D341Med (cell line): ENCODE measurements at places on chromosomes 6 and 20.

- no peak for DNase-seq
Observed at GRCh38 chr6:136405420-136406029, 115.9 kb upstream of the BCLAF1 start.

DNA sequence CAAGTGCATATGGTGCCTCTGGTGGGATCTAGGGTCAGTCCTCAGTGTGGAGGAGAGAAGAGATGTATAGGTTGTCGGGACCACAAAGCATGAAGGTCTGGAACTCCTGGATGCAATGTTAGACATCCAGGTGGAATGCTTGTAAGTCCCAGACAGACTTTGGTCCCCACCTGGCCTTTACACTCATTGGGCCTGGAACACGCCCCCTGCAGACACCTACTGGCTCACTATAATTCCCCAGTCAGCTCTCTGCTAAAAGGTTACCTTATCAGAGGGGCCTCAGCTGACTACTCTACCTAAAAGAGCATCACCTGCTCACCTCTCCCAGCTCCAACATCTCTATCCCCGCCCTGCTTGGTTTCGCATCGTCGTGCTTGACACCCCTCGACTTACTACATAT, 41.7 kb upstream of the SIRPA start:
- no peak for DNase-seq

DNA sequence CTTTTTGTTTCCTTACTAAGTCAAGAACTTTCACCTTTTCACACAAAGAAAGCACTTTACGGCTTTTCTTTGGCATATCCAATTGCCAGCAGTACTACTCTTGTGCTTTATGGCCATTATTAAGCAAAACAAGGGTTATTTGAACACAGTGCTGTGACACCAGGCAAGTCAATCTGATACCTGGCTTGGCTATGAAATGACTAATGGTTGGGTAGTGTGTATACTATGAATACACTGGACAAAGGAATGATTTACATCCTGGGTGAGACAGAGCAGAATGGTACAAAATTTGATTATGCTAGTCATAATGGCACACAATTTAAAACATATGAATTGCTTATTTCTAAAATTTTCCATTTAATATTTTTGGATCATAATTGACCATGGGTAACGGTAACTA, 22.1 kb upstream of the ADGRF1 start:
- no peak for DNase-seq

DNA sequence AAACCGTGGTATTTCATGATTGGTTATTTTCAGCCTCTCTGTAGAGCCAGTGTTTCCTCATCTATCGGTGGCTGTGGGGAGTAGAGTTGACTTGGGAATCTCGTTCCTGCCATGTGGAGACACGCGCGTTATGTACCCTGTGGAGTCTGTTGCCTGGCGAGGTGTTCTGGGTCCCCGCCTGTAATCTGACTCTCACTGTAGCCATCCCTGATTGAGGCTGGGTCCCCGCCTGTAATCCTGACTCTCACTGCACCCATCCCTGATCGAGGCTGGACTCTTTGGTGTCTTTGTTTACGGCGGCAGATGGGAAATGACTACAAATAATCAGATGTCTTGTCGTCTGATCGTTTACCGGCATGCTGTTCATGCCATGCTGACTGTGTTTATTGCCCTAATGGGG, 153.9 kb downstream of the DTNBP1 start:
- DNase-seq, result no peak

GRCh38 chr20:2771631-2772080, 28.8 kb downstream of the CPXM1 start:
- peak; percentile 17 for DNase-seq

- peak; percentile 89 for DNase-seq
Observed at GRCh38 chr6:125099211-125100073, 54.1 kb upstream of the TPD52L1 start.

DNA sequence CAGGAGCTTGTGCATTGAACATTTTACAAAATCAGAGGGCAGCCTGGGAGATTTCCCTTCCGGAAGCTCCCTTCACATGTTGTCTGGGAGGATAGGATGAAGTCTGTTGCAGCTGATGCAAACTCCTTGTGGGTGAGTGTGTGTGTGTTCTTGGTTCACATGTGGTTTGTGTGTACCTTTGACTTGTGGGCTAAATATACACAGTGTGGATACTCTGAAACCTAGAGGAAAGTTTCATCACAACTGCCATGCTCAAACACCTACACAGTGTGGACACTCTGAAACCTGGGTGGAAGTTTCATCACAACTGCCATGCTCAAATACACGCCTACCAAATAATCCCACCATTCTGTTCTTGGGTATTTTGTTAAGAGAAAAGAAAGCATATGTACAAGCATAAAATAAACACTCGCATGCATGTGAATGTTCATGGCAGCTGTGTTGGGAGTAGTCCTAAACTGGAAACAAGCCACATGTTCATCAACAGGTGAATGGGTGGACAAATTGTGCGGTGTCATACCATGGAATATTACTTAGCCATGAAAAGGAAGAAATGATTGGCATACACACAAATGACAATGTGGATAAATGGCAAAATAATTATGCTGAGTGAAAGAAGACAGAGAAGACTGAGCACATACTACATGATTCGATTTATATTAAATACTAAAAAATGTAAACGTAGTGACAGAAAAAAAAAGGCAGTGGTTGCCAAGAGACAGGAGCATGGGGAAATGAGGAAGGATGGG, 1.8 kb downstream of the SCP2D1 start:
- no peak for DNase-seq

DNA sequence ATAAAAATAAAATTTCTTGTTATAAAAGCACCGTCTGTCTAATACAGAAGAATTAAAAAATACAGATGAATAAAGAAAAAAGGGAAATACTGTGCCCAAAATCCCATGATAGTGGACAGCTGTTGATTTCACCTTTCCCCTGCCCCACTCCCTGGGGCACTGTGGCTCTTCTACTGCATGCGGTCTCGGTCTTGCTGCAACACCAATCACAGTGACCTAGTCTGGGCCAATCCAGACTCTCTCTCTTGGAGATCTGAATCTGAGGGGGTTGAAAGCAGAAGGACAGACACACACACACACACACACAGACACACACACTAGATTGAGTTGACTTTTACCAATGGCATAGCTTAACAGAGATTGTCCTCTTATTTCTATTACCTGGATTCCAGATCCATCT, 70.5 kb upstream of the FYN start:
- DNase-seq, result no peak

DNA sequence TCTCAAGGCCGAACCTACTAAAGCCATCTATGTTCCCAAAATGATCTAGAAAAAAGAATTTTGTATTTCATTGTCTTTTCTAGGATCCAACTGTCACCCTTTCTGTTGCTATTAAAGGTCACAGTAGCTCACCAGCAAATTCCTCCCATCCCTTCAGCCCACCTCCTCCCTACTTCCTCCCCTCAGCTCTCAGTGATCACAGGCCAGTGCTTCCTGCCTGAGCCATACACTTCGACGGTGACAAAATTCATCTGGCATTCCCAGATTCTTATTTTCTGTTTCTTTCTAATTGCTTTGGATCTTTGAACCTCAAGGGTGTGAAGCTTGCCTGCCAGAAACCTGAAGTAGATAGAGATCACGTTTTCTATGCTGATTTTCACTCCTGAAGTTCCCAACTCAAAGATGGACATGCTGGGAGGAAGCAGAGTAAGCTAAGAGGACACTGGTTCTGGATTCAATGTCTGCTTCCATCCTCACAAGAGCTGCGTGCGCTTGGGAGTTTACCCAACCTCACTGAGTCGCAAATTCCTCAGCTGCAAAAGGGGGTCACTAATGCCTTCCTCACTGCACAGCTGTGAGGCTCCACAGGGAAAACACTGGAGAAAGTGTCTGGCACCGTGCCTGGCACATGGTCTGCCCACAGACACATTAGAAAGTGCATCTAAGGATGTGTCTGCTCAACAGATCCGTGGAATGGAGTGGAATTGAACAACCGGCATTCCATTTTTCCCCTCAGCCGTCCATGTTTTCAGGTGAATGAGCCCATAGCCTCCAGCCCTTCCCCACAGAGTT, 34.5 kb downstream of the MDGA1 start:
- no peak for DNase-seq

- no peak for DNase-seq
Observed at GRCh38 chr20:44695295-44695673, 19.9 kb upstream of the CCN5 start.

DNA sequence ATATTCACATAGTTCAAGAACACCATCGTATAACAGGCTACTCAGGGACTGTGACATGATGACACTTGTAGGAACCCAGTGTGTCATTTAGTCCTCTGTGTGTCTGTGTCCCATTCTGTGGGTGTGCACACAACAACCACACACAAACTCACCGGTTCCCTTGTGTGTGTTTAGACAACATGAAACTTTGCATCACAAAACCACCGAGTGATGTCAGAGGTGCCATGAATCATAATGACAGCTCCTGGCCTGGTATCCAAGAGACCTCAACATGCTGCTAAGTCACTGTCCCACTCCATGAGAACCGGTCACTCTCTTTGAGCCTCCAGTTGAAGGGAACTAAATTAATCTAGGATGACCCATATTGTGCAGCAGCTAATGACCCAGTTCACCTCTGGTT, 421.3 kb downstream of the PREX1 start:
- no peak for DNase-seq

DNA sequence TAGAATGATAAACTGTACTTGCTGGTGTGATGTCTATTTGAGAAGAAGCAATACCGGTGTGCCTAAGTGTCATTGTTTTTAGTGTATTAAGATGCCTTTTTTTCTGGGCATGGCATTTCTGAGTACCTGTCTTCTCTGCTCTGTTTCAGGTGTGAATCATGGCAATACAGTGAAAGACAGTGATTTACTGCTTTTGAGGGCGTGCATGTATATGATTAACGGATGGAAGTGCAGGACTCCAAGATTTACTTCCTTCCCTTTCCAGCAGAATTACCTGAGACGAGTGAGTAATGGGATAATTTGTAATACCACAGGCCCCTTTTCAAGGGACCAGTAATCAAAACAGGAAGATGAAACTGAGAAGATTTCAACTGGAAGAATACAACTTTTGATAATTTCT, 315.8 kb downstream of the SOX4 start:
- no peak for DNase-seq

- DNase-seq, result no peak
Observed at GRCh38 chr6:36651659-36652379, 26.7 kb upstream of the CDKN1A start.

GRCh38 chr6:53767941-53768340, 26.9 kb upstream of the LRRC1 start:
- DNase-seq, result no peak

- DNase-seq, result no peak
Observed at GRCh38 chr20:63826753-63827152, 4.3 kb downstream of the ZBTB46 start.
